GM12891 (cell line): ENCODE measurements at places on chromosomes 6 and 20.

- DNase-seq: no peak
Measured at GRCh38 chr20:19406381-19406780, 193.9 kb downstream of the SLC24A3 start.

DNA sequence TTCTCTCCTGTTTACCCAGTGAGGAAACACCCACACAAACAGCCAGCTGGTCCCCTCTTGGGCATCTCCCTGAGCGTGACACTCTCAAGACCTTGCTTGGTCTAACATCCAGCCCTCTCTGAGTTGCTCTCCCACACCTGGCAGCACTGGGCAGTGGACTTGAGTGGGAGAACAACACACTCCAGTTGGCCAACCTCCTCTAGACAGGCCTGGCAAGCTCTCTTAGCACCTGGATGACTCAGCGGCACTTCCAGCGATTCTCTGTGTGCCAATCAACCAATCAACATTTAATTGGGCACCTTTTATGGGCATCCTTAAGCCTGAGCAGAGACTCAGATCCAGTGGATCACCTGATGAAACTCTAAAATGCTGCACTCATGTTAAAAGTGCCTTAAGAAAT lies 76.6 kb upstream of the QKI start:
- no peak for DNase-seq

DNA sequence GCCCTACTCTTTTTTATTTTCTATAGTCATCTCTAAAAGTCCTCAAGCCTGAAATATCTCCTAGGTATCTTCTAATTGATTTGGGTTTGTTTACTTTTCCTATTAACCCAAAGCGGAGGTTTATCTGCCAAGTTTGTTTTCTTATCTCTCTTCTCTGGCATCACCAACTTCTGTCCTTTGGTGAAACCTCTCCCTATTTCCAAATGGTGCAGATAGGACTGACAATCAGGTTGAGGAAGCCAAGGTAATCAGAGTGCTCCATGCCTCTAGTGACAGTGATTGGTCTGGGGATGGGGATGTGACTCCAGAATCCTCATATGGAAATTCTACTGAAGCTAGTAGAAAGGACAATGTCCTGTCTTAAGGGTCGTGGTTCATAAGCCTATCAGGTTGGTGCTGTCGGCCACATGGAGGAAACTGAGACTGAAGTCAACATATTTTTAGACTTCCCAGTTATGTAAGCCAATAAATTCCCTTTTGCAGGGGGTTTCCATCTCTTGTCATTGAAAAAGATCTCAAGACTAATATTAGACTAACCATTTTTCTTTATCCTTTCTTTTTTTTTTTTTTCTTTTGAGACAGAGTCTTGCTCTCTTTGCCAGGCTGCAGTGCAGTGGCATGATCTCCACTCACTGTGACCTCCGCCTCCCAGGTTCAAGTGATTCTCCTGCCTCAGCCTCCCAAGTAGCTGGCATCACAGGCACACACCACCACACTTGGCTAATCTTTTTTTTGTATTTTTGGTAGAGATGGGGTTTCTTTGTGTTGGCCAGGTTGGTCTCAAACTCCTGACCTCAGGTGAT lies 28.0 kb downstream of the KIF6 start:
- DNase-seq: no peak

GRCh38 chr6:3912361-3913076 lies 63.3 kb downstream of the FAM50B start:
- no peak for DNase-seq

DNA sequence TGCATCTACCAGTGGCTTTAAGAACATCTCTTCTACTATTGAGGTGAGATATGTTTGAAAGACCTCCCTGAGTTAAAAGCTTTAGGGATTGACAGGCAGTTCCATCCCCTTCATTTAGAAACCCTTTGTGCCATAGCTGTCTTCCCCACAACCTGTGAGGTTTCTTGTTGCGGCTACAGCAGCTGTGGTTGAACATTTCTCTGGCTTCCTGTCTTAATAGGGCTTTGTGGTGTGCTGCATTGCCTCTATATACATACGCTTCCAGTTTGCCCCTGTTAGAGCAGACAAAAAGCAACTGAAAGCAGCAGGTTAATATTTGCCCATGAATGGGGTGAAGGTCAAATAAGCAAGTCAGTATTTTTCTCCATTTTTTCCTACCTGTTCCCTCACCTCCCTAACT lies 210.2 kb downstream of the TMEM200A start:
- no peak for DNase-seq

DNA sequence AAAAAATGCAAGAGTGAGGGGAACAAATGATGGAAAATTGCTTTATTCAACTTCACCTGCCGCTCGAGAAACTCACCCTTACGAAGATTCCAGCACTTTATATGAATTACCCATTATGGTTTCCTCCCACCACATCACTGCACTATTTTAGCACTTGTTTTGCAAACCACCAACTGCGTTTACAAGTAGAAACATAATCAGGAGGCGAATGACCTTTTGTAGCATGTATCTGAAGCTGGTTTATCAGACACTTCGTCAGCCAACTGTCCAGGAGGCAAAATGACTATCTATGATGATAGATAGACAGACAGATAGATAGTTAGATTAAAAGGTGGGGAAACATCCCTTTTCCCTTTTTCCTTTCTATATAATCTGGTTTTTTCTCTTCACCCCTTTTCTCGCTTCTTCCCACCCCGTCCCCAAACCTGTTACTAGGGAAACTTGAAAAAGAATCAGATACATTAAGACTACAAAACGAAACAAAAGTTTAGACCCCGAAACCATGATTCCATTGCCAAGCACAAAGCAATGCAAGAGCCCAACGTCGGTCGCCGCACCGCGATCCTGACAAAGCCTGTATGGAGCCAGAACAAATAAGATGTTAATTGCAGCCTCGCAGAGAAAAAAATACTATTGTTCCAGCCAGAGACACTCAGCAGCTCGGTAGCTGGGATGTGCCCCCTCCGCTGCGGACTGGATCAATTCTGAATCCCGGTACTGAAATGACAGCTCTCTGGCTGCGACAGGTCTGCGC lies 933 bp upstream of the ADGRB3 start:
- DNase-seq: no peak

DNA sequence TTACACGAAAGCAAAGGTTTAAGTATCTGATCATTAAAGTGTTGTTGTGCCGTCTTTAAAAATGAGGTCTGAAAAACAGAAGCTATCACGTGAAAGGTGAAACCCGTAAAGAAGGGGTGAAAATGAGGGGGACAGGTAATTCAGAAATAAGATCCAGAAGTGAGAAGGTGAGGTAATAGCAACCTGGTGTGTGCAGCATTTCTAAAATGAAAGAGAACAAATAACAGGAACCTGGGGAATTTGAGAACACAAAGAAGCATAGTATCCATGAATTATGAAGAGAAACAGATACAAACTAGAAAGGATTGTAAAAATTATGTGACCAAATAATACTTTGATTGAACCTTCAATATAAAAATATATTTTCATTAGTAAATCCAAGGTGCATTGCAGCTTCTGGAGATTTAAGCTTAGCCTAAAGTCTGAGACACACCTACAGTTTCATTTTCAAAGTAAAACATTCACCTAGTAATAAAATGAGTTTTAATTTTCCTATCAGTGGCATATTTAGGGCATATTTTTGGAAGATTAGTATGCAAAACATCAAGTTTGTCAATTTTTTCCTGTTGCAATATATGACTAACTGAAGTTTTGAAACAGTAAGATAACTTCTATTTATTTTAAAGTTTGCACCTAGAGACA lies 1.4 kb downstream of the HEY2 start:
- no peak for DNase-seq

- DNase-seq: no peak
Measured at GRCh38 chr6:4889701-4890100, 113.5 kb downstream of the CDYL start.

- DNase-seq: no peak
Measured at GRCh38 chr20:20317195-20317594, 50.7 kb upstream of the INSM1 start.

DNA sequence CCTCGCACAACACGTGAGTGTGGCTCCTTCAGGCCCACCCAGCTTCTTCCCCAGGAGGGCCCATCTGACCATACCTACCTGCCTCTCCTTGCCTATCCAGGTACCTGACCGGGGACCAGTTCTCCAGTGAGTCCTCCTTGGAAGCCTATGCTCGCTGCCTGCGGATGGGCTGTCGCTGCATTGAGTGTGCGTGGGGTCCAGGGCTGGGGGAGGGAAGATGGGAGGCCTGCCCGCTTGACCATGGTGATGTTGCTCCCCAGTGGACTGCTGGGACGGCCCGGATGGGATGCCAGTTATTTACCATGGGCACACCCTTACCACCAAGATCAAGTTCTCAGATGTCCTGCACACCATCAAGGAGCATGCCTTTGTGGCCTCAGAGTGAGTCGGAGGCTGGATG lies 26.5 kb downstream of the PLCG1 start:
- DNase-seq: no peak

GRCh38 chr20:4111440-4112411 lies 96.4 kb upstream of the RNF24 start:
- DNase-seq: no peak

DNA sequence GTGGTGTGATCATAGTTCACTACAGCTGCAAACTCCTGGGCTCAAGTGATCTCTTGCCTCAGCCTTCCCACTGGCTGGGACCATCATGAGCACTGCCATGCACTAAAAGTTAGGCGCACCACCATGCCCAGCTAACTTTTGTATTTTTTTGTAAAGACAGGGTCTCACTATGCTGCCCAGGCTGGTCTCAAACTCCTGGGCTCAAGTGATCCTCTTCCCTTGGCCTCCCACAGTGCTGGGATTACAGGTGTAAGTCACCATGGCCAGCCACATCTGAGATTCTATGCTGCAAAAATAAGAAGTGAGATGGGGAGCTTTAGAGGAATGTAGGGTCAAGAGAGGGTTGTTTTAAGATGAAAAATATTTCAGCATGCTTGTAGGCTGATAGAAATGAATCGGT lies 1.5 kb upstream of the FAM83D start:
- DNase-seq: no peak

GRCh38 chr6:119384444-119384843 lies 34.9 kb upstream of the MAN1A1 start:
- no peak for DNase-seq

DNA sequence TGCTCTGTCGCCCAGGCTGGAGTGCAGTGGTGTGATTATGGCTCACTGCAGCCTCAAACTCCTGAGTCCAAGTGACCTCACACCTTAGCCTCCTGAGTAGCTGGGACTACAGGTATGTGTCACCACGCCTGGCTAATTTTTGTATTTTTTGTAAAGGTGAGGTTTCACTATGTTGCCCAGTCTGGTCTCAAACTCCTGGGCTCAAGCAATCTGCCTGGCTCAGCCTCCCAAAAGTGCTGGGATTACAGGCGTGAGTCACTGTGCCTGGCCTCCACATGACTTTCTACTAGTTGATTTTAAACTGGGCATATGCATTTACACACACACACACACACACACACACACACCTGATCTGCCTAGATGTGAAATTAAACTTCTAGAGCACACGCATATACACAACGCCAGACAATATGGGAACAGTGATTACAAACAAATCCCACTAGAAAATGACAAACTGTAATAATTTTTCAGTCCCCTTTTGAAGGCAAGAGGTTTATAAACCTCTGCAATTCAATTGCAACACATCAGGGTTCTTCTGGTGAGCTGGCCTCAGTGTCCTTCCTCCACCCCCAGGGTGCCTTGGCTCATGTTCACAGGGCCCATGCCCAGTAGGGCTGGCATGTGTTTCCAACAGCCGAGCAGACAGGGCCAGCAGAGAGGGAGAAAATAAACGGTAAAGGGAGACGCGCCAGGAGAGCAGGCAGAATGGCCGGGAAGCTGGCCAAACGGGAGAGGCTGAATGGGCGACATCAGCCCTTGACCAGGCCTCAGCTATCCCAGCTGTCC lies 31.2 kb downstream of the PARD6B start:
- no peak for DNase-seq

DNA sequence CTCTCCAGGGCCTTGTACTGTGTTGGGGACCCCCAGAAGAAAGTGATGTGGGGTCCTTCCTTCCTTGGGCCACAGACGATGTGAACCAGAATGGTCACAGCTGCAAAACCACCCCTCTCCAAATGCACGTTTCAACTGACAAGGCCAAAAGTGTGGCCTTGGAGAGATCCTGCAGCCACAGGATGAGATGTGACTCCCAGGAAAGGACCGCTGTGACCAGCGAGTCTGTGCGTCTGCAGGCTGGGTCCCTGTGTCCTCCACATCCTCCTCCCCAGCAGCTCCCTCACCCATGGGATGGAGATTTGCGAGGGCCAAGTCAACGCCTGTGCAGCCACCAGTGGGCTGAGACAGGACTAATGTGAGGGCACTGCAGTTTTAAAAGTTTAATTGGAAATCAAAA lies 247.0 kb downstream of the ERMARD start:
- DNase-seq: no peak

- DNase-seq: no peak
Measured at GRCh38 chr20:6814945-6815344, 47.5 kb downstream of the BMP2 start.

- DNase-seq: no peak
Measured at GRCh38 chr20:46914789-46915379, 20.2 kb downstream of the EYA2 start.

- no peak for DNase-seq
Measured at GRCh38 chr6:53790886-53791285, 3.9 kb upstream of the LRRC1 start.

DNA sequence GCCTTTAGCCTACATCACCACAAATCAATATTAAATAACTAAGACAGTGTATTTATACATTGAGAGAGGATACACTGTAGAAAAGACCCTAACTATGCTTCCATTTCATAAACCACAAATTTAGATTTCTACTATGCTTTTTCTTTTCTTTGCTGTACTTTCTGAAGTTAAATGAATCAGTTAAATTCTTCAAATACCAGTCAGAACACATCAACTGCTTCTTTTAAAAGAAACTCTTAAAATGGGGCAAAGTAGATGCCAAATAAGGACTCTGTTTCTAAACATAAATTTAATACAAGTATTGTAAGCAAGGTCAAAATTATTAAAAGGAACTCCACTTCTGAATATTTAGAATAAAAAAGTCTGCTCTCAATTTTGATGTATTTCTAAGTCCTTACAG lies 76.9 kb downstream of the GMDS start:
- DNase-seq: no peak

- DNase-seq: no peak
Measured at GRCh38 chr6:35583893-35584688, 71.4 kb upstream of the TULP1 start.

DNA sequence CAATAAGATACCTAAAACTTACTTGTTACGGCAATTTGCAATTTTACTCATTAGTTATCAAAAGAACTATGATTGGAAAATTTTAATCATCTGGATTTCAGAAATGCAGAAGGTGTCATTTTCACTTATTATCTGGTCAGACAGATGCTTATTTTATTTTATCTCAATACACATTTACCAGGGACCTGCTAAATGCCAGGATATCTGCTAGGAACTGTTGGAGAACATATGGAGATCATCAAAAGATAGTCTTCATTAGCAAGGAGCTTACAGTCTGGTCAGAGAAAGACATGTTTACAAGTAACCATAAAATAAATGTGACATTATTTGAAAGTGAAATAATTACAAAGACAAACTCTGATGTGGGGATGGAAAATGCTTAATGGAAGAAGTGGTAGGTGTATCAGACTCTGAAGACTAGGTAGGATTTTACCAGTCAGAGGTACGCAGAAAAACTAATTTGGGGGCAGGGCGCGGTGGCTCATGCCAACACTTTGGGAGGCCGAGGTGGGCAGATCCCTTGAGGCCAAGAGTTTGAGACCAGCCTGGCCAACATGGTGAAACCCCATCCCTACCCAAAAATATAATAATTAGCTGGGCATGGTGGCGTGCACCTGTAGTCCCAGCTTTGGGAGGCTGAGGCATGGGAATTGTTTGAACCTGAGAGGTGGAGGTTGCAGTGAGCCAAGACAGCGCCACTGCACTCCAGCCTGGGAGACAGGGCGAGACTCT lies 137.8 kb downstream of the MYB start:
- DNase-seq: no peak
